HTR-8/SVneo (cell line): ENCODE measurements at places on chromosomes 5 and 9.

- no peak for DNase-seq
These were observed 10.9 kb downstream of the ABL1 start for GRCh38 chr9:130845901-130846481.

DNA sequence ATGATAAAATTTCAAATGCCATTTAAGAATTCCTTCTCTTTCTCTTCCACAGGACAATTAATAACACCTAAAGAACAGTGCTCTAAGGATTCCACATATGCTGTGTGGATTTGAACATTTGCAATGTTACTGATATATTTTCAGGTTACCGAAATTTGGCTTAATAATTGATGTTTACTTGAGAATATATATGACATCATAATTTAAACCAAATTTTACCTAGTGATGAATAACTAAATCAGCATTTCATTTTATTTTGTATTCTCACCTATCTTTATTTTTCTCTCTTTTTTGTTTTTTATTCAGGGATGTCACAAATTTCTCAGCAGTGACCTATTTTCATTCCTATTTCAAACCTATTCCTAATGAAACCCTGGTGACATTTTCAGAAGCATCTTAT, 429.6 kb downstream of the SLCO4C1 start:
- DNase-seq = no peak

- no peak for DNase-seq
These were observed 33.9 kb upstream of the NXNL2 start for GRCh38 chr9:88501086-88501485.

GRCh38 chr9:37187292-37187691, 66.9 kb downstream of the ZCCHC7 start:
- no peak for DNase-seq

DNA sequence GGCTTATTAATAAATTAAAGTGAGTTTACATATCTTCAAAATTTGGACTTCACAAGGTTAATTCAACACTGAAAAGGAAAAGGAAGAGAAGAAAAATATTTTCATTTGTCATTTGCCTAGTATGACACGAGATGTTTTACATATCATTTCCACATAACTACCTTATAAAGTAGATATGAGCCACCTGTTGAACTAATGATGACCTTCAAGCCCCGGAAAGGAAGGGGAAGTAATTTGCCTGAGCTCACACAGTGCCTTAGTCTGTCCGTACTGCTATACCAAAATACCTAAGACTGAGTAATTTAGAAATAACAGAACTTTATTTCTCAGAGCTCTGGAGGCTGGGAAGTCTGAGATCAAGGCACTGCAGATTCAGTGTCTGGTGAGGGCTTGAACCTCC, 17.9 kb downstream of the CMYA5 start:
- DNase-seq = no peak

DNA sequence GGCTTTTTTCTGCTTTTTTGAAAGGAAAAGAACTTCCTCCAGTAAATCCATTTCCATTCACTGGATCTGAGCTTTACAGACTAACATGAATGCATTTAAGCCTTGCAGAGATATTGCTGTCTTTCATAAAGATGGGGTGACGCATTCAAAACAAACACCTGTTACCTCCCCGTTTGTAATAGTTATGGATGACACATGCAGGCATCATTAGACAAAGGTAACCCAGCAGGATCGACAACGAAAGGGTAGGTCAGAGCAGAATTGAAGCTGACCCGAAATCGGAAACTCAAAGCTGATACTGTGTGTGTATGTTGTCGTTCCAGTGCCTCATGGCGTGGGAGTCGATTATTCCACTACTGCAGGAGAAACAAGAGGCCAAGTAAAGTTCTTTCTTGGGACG, 22.2 kb downstream of the SLC46A2 start:
- DNase-seq = no peak
